ENCODE measurements at places on chromosomes 12 and 14. TPM values are rescaled to one million over a fixed set of nuclear protein-coding genes. Genes with fewer than 3 reads are reported as not detected.

DNA sequence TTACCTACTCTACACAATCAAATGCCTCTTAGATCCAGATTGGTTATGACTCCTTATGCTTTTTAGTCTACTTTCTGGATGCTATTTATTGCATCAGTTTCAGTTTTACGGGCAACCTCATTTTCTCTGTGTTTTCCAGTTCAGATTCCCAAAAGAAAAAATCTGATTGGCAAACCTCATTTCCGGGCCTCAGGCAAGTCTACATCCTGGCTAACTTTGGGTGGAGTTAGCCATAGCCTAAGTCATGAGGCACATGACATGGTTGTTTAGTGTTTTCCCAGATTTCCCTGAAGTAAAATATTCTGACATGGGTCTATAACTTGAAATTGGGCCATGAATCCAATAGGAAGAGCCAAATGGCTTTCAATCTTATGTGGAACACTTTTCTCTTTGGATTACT, 339.7 kb downstream of the NUAK1 start:
- DNase-seq = no peak
- no peaks in the 10 kb centered on the region for H3K36me3 ChIP-seq
- H3K4me3 ChIP-seq = no peak overlapping the region
- H3K27ac ChIP-seq = no peak overlapping the region
- no peaks in the 10 kb centered on the region for H3K27me3 ChIP-seq
- H3K4me1 ChIP-seq = no peaks in the 10 kb centered on the region

DNA sequence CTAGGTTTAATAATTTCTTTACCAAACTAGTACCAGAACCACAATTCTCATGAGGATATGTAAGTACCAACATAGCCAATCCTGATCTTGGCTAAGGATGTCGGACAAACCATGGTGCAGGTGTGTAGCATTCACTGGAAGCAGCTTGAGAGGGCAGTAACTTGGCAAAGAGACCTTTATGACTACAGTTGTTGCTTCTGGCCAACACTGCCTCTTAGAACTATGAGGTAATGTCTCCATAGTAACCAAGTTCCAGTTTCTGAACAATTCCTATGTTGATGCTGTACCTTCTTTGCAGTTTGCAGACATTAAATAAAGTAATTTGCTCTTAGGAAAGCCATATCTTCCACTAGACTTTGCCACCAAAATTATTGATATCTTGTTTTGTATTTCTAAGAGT, at the start of gene LMNTD1:
Gene LMNTD1 (minus strand): TSS at position 186 of the 400 bp plus-strand sequence. CDS start 324 bp downstream, outside the sequence.
- no peaks in the 10 kb centered on the region for H3K36me3 ChIP-seq
- DNase-seq = no peak
- no peaks in the 10 kb centered on the region for H3K4me1 ChIP-seq

GRCh38 chr12:44837114-44837755, 38.9 kb downstream of the NELL2 start:
- DNase-seq = no peak
- no peaks in the 10 kb centered on the region for H3K4me1 ChIP-seq
- no peak overlapping the region for H3K4me3 ChIP-seq
- H3K36me3 ChIP-seq = no peaks in the 10 kb centered on the region

DNA sequence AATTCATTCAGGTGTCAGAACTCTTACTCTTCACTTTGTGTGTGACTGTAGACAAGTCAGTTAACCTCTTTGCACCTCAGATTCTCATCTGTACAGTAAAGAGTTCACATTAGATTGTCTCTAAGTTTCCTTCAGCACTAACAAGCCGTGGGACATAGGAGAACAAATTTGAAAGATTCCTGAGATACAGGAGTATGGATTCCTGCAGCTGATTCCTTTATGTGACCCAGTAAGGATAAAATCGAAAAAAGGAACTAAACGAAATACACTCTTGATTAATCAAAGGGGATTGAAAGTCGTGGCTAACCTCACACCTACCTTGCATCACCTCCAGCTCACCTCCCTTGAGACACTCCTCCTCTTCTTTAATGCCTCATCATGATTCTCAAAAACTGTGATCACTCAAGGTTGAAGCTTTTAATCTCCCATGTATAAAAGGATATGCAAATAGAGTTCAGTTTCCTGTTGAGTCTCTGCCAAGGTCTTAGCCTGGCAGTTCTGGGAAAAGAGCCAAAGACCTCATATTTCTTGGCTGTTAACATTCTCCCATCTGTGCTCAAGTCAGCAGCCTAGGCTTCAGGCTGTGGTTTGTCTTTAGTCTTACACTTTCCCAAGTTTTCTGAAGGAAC, 156.6 kb downstream of the DAD1 start:
- H3K36me3 ChIP-seq = no peaks in the 10 kb centered on the region
- H3K4me1 ChIP-seq = no peaks in the 10 kb centered on the region
- H3K27ac ChIP-seq = no peak overlapping the region
- H3K27me3 ChIP-seq = 0 out of 2 replicates have a peak, but pooled peaks cover 2% of the 10 kb centered on the region
- H3K4me3 ChIP-seq = no peak overlapping the region

Gene WNT1
- total RNA-seq = not detected

Gene LBHD2
- total RNA-seq = not detected

DNA sequence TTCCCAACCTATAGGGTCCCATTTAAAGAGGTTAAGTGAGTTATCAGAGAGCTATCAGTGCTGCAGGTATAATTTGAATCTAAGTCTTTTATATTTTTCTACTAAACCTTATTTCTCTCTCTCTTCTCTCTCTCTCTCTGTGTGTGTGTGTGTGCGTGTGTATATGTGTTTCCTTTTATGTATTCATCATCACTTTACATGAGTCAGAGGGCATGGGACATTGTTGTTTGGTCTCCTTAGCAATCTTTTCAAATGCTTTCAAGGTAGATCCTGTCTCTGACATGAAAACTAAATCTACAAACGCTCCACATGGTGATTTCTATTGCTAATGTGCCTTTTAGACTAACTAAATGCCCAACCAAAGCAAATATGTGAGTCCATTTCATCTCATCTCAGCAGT, 459.7 kb downstream of the BTG1 start:
- no peak for DNase-seq
- H3K36me3 ChIP-seq = no peaks in the 10 kb centered on the region
- no peaks in the 10 kb centered on the region for H3K4me1 ChIP-seq
- no peak overlapping the region for H3K4me3 ChIP-seq
- no peak overlapping the region for H3K27ac ChIP-seq

Gene LIN52
- 9.9 TPM for total RNA-seq

- peaks cover 3% of the 10 kb centered on the region for H3K36me3 ChIP-seq
- no peaks in the 10 kb centered on the region for H3K27me3 ChIP-seq
- DNase-seq = no peak
- H3K27ac ChIP-seq = no peak overlapping the region
- H3K4me3 ChIP-seq = no peak overlapping the region
- H3K4me1 ChIP-seq = no peaks in the 10 kb centered on the region
These were observed 96.4 kb downstream of the HECTD4 start for GRCh38 chr12:112285600-112286401.

GRCh38 chr12:1502379-1502720, 92.0 kb downstream of the FBXL14 start:
- H3K27me3 ChIP-seq = no peaks in the 10 kb centered on the region
- no peak overlapping the region for H3K27ac ChIP-seq
- no peaks in the 10 kb centered on the region for H3K4me1 ChIP-seq
- peaks cover 2% of the 10 kb centered on the region for H3K36me3 ChIP-seq
- H3K4me3 ChIP-seq = no peak overlapping the region

DNA sequence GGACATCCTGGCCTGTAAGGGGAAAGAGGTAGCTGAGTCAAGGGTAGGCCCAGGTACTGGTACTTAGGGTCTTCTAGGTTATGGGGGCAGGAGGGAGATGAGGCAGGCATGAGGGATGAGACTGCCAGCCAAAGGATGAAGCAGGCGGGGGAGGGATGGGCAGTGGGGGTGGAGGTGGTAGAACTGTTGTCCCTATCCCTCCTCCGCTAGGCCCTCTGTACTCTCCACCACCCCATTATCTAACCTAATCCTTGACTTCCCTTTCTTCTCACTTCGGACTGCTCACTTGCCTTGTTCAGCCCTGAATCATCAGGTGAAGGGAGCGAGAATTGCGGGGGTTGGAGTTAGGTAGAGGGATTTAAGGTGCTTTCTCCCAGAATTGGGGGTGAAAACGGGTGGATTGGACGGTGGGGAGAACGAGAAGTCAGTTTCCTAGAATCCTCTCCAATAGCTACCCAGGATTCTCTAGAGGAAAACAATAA, 562 bp downstream of the PAN2 start:
- H3K4me1 ChIP-seq = peaks cover 10% of the 10 kb centered on the region
- H3K4me3 ChIP-seq = peak overlapping the region; percentile 82
- H3K36me3 ChIP-seq = peaks cover 4% of the 10 kb centered on the region

GRCh38 chr12:9646794-9647781, 22.4 kb upstream of the CLEC2D start:
- no peaks in the 10 kb centered on the region for H3K27me3 ChIP-seq
- peak overlapping the region; percentile 89 for H3K4me3 ChIP-seq
- H3K4me1 ChIP-seq = peaks cover 7% of the 10 kb centered on the region
- H3K27ac ChIP-seq = no peak overlapping the region
- H3K36me3 ChIP-seq = peaks cover 8% of the 10 kb centered on the region

Gene CFAP54
- 0.24 TPM for total RNA-seq

GRCh38 chr14:49769171-49769570, 1.2 kb downstream of the KLHDC2 start:
- H3K27ac ChIP-seq = no peak overlapping the region
- H3K36me3 ChIP-seq = peaks cover 5% of the 10 kb centered on the region
- DNase-seq = no peak
- H3K27me3 ChIP-seq = no peaks in the 10 kb centered on the region

GRCh38 chr12:6092784-6093722, 31.4 kb downstream of the VWF start:
- no peak overlapping the region for H3K27ac ChIP-seq
- H3K4me3 ChIP-seq = no peak overlapping the region
- peaks cover 9% of the 10 kb centered on the region for H3K36me3 ChIP-seq

DNA sequence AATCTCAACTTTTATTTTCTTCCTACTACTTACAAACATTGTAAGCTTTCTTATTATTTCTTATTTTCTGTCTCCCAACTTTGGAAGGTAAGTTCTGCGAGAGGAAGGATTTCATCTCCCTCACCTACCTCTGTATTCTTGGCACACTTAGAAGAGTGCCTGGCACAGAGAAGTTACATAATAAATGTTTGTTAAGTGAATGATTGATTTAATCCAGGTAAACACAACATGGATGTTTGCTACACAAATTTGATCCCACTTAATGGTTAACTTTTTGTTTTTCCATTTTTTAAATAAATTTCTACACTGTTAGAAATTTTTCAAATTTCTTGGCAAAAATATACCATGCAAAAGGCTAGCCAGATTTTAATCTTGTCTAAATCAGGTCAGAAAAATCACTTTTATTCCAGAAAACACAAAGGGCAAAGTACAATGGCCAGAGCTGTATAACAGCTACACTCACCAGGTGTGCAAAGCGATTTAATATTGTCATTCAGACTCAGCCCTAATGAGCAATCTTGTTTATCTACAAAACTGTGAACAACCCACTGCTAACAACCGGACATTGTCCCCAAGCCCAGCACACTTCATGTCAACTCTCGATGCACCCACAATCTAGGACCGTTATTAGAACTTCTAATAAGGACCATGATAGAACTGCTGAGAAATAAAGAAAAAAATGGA, 222.1 kb upstream of the EEA1 start:
- DNase-seq = no peak
- H3K4me3 ChIP-seq = no peak overlapping the region
- H3K27me3 ChIP-seq = no peaks in the 10 kb centered on the region
- no peaks in the 10 kb centered on the region for H3K36me3 ChIP-seq
- H3K27ac ChIP-seq = no peak overlapping the region
- no peaks in the 10 kb centered on the region for H3K4me1 ChIP-seq

- H3K27ac ChIP-seq = no peak overlapping the region
- no peak for DNase-seq
- peaks cover 15% of the 10 kb centered on the region for H3K4me1 ChIP-seq
- H3K4me3 ChIP-seq = no peak overlapping the region
- no peaks in the 10 kb centered on the region for H3K36me3 ChIP-seq
These were observed 296.1 kb downstream of the TMEM132D start for GRCh38 chr12:129607756-129608155.

Gene CAPS2
- 4.3 TPM for total RNA-seq

DNA sequence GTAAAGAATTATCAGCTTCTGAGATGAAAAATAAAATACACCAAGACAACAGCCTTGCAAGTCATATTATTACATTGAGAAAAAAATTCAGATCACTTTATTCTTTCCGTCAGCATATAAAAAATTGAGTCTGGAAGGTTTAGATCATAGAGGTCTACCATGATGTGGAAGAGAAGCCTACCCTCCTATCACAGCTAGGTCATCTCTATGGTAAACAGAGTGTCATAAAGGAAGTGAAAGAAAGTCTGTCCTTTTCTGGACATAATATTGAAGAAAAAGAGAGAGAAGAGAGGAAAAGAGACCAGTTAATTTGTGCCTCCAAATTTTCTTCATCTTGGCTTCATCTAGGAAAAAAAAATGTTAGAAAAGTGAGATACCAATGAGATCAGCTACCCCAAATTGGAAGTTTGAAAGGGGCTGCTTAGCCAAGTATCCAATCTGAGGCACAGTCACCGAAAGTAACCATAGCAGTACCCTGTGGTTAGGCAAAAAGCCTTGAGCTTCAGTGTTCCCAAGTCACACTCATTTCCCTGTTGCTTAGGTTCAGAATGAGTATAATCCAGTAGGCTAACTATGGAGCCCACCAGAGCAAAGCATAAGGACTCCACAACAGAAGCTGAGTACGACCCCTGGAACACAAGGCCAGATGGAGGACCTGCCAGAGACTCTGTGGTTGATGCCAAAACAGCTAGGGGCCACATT, 38.1 kb downstream of the DUSP6 start:
- H3K4me1 ChIP-seq = no peaks in the 10 kb centered on the region
- H3K36me3 ChIP-seq = no peaks in the 10 kb centered on the region
- no peak for DNase-seq

DNA sequence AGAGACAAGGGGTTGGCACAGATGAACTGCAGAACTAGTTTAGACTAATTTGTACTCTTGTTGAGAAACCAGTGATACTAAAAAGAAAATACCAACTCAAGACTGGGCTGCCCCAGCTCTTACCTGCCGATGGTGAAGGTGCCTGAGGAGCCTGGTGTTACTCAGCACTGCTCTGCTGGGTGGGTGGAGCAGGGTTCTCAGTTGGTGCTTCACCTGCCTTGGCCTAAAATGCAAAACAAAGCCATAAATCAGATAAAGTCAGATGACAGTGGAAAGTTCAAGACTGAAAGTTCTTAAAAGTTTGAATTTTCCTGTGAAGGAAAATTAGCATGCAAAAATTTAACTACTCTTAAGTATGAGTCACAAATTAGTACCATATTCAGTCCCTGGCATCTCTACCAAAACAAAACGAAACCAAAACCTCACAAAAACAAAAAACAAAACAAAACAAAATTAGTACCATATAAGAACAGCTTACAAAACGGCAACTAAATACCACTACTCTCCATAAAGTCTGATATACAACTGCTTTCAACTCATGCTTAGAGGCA, 21.9 kb downstream of the YBX3 start:
- no peak for DNase-seq
- peaks cover 28% of the 10 kb centered on the region for H3K36me3 ChIP-seq
- H3K27me3 ChIP-seq = no peaks in the 10 kb centered on the region
- no peaks in the 10 kb centered on the region for H3K4me1 ChIP-seq

Gene KLRC1
- total RNA-seq = not detected

DNA sequence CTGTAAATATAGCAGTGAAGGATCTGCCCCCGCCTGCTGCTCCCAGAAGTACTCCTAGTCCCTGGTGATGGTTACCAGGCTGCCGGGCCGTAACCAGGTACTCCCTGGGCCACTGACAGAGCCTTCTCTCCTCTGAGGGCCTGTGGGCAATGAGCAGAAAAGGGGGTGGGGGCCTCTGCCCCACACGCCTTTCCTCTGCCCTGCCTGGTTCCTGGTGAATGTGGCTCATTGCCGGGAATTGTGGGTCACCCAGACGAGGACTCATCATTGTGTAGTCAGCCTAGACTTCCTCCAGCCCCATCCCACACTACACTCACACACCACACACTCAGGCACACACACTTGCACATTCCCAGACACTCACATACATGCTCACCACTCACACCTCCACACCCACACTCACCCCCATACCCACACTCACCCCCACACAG, 35.7 kb upstream of the ACTN1 start:
- DNase-seq = no peak
- peaks cover 8% of the 10 kb centered on the region for H3K4me1 ChIP-seq
- H3K27ac ChIP-seq = no peak overlapping the region
- no peaks in the 10 kb centered on the region for H3K27me3 ChIP-seq
- no peak overlapping the region for H3K4me3 ChIP-seq
